HFFc6 (cell line): ENCODE measurements at places on chromosomes 13 and 19. TPM values are rescaled to one million over a fixed set of nuclear protein-coding genes. Genes with fewer than 3 reads are reported as not detected.
A peak's percentile ranks its signal among the peaks of the same experiment; 100 is the strongest.

RAB3D gene
- 6.1 to 8.7 TPM (median 6.7 TPM) in 3 replicates for total RNA-seq

- DNase-seq: no peak
These were observed 44.0 kb upstream of the TFDP1 start for GRCh38 chr13:113540523-113540922.

- DNase-seq: no peak
These were observed 12.7 kb downstream of the PRAM1 start for GRCh38 chr19:8489561-8490394.

GMIP gene
- 12.5 to 15.3 TPM (median 13.9 TPM) in 3 replicates for total RNA-seq

ZNF491 gene
- 1.5 to 1.8 TPM (median 1.7 TPM) in 3 replicates for total RNA-seq

GRCh38 chr13:73522937-73523336 is 464.1 kb downstream of the KLF5 start:
- no peak for DNase-seq

NRTN gene
- total RNA-seq: not detected in 2 replicates

KANK3 gene
- 0.30 TPM in 1 of 3 replicates, not detected in the others for total RNA-seq

GRCh38 chr13:19993024-19993423 is 34.5 kb downstream of the ZMYM2 start:
- no peak for DNase-seq

- no peak for DNase-seq
These were observed 568 bp downstream of the PAN3 start for GRCh38 chr13:28138756-28139470.

- DNase-seq: no peak
These were observed 80.8 kb downstream of the TNFSF11 start for GRCh38 chr13:42654722-42655121.

C5AR1 gene
- total RNA-seq: 0.24 to 0.73 TPM (median 0.62 TPM) in 3 replicates

DNA sequence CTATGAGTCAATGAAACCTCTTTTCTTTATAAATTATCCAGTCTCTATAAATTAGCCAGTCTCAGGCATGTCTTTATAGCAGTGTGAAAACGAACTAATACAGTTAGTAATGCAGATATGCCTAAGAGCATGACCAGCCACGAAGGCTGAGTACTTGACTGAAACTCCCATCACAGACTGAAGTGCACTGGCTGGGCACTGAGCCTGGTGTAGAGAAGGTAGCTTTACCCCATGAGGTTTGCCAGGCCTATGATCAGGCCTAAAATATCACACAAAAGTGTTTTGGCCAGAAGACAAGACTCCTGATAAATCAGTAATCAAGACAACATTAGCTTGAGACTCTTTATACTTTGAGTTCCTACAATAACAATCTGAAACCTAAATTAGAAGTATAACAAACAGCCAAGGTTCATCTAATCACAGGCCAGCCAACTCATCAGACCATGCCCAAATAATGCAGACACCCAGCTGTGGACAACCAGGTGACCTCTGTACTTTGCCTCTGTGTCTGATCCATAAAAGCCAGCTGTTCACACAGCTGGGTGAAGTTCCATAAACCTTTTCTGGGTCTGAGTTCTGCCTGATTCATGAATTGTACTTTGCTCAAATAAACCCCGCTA is 771.8 kb upstream of the SLITRK1 start:
- no peak for DNase-seq

DNA sequence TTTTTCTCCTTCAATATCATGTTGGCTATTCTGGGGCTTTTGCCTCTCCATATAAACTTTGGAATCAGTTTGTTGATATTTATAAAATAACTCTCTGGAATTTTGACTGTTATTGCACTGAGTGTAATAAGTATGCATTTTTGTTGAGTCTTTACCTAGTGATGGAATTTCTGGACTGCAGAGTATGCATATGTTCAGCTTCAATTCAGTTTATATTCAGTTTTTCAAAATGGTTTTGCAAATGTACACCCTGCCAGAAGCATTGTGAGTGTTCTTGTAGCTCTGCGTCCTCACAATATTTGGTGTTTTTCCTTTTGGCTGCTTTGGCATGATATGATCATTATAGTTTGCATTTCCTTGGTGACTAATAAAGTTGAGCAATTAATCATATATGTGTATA is 43.1 kb downstream of the RASL11A start:
- no peak for DNase-seq

GRCh38 chr13:109418111-109418510 is 368.3 kb downstream of the IRS2 start:
- DNase-seq: no peak

ZNF580 gene
- total RNA-seq: 52.7 to 55.7 TPM (median 54.4 TPM) in 3 replicates

ZNF317 gene
- total RNA-seq: 19.0 to 24.1 TPM (median 21.8 TPM) in 3 replicates

DNA sequence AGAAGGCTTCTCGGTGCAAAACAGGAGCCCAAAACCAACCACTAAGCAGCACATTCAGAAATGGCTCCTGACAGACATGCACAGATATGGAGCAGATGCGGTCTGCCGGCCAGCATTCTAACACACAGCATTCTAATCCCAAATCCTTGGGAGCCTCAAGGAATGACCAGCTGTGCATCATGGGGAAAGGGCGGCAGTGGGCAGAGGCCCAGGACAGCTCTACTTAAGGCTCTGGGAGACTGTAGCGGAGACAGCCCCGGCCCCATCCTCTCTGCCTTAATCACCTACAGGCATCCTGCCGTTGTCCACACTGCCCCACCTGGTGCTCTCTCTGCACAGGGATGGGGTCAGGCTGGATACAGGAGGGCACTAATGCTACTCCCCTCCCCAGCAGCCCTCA is 1016.0 kb downstream of the UQCRFS1 start:
- DNase-seq: no peak

RPS28 gene
- 1,536 and 1,757 TPM in 2 replicates for total RNA-seq

- DNase-seq: no peak
These were observed 7.1 kb downstream of the GPR108 start for GRCh38 chr19:6730153-6730804.

DNA sequence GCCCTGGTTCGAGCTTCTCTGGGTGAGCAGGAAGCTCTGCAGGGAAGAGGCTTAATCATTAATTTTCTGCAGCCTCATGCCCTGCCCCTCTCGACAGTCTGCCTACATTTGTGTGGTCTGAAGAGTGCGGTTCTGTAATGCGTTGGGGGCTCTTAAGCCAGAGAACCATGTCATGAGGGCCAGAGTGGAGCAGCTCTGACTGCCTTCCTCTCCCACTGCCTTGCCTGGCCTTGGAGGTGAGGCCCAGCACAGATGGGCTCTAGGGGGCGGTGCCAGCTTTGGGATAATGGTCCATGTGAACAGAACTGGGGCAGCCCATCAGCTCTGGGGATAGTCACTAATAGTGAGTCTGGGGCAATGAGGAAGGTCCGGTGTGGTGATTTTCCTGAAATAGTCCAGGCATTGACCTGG is 5.7 kb downstream of the FGF9 start:
- DNase-seq: no peak

DNA sequence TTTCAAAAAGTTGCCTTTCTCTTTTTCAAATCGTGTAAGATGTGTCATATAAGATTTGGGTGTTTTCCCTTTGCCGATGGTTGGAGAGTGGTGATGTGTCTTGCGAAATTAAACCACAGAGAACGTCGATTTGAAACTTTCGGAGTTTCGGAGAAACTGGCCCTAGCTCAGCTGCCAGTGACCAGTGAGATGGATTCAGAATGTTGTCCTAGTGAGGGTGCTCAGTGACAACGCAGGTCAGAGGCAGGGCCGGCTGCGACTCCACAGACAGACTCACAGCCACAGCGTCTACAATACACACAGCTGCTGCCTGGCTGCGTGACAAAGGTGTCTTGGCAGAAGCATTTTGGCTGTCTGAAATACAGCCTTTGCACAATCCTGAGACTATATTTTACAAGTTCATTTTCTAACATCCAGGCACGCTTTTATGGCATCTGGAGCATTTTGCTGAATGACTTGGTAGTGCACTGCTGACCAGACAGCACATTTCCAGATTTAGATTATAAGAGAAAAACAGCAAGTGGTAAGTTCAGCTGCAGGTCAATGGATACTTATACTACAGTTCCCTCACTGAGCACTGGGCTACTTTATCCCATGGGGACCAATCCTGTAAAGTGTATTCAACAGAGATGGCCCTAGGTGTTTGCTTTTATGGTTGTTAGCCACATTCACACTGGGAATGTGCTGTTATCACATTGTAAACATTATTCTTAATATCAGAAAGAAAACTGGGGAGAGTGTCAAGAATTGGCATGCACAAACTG is 207.5 kb downstream of the KCNRG start:
- no peak for DNase-seq

DNA sequence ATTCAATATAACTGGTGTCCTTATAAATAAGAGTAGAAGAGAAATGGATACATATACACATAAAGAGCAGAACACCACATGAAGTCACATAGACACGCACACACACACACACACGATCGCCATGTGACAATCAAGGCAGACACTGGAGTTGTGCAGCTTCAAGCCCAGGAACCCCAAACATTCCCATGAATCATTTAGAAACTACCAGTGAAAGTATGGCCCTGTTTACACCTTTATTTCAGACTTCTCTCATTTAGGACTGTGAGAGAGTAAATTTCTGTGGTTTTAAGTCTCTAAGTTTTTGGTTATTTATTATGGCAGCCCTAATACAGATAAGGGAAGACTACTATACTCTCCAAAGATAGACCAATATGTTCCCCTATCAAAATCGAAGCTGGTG is 20.4 kb upstream of the TNFSF13B start:
- no peak for DNase-seq

- no peak for DNase-seq
These were observed 43.0 kb upstream of the UBL3 start for GRCh38 chr13:29893438-29893837.

PLK5 gene
- 0.26 and 0.55 TPM in 2 replicates for total RNA-seq

ZNF787 gene
- total RNA-seq: 26.3 to 30.8 TPM (median 29.1 TPM) in 3 replicates

FIZ1 gene
- total RNA-seq: 10.5 to 12.1 TPM (median 10.8 TPM) in 3 replicates

DNA sequence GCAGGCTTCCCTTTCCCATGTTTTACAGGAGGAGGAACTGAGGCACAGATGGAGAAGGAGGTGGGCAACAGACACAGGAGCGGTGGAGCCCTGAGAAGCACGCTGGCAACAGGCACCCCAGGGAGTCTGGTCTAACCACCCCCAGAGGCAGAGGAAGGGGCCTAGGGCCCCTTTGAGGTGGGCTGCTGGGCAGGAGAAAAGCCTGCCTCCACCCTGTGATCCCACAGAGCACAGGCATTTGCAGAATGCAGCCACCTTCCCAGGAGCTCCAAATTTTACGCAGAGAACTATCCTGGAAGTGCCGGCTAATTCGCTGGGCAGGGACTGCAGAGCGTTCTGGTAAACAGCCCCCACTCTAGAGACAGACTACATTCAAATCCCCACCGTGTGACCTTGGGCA is 30.4 kb downstream of the RAB20 start:
- DNase-seq: no peak

POU2F2 gene
- 7.9 to 12.7 TPM (median 10.3 TPM) in 3 replicates for total RNA-seq

CACNA1A gene
- total RNA-seq: 1.3 to 12.5 TPM (median 1.5 TPM) in 3 replicates

HCN2 gene
- total RNA-seq: 2.7 to 3.6 TPM (median 2.8 TPM) in 3 replicates

- peak; percentile 38 for DNase-seq
These were observed 40.8 kb upstream of the F7 start for GRCh38 chr13:113064534-113065405.

GRCh38 chr19:18612772-18613588 is at the start of gene TMEM59L:
Gene TMEM59L, plus strand, starts transcription at chr19:18612870. Its CDS starts 89 bp downstream, at chr19:18612959.
- no peak for DNase-seq

DNA sequence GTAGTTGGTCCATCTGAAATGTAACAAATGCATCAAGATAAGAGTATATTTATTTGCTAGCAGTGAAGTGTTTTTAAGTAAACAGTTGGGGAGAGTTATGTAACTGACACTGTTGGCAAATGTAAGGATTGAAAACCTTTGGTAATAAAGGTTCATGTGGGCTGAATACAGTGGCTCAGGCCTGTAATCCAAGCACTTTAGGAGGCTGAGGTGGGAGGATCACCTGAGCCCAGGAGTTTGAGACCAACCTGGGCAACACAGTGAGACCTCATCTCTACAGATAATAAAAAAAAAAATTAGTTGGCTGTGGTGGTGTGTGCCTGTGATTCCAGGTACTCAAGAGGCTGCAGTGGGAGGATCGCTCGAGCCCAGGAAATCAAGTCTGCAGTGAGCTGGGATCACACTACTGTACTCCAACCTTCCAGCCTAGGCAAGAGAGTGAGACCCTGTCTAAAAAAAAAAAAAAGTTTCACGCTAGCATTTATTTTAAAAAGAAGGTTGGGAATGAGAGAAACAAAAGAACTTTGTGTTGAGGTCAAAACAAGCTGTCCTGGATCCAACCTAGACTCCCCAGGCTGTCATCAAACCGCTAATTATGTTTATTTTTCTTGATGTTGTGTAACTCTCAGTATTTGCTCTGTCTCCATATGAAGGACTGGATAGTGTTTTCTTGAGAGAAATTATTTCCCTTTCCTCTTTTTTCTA is 20.7 kb downstream of the SETDB2 start:
- no peak for DNase-seq

DNA sequence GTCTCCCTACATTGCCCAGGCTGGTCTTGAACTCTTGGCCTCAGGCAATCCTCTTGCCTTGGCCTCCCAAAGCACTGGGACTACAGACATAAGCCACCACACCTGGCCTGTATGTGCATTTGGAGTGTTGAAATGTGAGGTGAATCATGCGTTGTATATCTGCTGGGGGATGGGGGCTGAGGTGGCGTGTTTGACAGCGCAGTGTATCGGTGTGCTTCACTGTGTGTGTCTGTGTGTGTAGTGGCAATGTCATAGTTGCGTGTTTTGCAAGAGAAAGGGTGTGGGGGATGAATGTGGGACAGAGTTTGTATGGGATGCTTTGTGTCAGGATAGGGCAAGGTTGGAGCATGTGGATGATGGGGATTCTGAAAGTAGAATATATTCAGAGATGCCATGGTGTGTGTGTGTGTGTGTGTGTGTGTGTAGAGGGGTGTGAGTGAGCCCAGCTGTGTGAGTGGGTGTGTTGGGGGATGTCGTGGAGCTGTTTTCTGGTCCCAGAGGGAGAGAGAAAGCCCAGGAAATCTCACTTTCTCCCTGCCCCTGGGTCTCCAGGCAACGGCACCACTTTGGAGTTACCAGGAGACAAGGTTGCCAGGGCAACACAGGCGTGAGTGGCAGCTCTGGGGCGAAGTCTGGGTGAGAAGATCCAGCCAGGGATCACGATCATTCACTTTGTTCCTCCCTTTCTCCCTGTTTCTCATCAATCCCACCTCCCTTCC is 1.1 kb upstream of the SWSAP1 start:
- peak; percentile 5 for DNase-seq

DNA sequence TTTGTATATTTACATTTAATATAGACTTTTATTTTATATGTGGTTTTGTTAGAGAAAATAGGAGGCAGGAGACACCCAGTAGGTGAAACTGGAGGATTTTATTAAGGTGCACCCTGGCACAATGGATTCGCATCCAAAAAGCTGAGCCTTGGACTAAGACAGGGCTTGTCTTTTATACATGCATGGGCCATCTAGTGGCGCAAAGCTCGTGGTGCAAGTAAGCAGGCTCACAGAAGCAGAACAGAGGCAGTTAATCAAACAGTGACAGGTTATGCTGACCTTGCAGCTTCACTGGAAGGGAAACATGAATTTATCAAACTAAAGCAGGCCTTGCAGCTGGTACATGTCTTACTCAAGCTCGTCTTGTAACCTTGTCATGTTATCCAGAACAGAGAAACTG is 58.8 kb upstream of the ZNF681 start:
- DNase-seq: peak; percentile 4

DNA sequence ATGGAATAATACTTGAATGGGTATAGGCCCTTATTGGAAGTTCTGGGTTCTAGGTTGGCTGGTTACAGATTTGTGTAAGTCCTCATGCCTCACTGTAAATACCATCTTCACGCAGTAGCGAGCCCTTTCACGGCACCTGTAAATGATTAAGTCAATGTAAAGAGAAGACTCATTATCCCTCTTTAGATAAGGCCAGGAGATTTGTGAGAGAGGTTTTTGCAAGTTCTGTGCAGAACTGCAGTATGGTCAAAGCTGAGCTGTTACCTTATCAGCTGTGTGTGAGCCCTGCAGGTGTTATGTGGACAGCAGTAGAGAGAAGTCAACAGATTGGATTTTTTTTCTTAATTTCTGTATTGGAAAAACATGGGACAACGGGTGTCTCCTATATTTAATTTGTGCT is 141.6 kb downstream of the SHISA2 start:
- no peak for DNase-seq
